NCI-H1694 treated with DMSO at 0.1 percent for 48 hours (cell line): ENCODE measurements at places on chromosomes 2 and 18.

DNA sequence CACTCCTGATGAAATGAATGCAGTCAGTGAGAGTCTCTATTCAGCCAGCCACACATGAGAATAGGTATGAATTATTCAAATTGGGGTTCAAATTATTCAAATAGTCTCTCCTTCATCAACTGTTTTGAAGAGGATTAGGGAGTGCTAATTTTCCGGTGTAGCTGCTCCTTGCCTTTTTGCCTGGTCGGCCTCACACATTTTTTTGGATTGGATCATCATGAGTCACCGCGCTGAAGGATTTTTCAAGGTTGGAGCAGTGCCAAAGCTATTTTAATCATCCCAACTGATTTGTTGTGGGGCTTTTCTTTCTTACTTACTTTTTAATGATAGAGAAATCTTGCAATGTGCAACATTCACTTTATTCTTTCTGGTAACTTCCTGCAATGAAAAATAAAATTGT lies 2.4 kb upstream of the DTNA start:
- no peak for DNase-seq

GRCh38 chr18:51520676-51521180 lies 323.2 kb upstream of the MEX3C start:
- DNase-seq: no peak

DNA sequence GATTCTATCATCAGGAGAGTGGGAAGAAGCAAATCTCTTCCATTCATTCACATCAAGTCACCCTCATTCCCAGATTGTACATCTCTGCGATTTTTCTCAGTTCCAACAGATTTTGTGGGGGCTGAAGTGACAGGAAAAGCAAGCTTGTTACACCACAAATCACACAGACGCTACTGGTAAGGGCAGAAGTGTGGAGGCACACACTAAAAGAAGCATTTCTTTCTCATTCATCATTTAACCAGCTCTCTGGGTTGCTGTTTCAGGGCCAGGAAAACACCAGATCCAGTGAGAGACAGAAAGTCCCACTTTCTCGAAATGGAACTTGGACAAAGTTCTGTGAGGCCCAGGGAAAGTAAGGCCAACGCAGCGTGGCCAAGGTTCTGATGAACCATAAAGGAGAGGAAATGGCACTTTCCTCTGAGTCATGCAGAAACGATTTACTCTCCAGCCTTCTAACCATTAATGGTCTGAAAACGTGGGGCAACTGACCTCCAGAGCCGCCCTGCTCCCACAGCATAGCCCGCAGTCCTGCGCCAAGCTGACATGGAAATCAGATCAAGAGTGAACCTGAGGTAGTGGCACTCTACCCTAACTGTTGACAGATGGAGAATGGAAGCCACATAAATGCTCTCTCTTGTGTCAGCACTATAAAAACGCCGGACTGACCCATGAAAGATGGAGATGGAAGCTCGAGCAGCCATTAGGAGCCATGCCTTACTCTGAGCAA lies 191.0 kb downstream of the C1D start:
- DNase-seq: no peak

GRCh38 chr18:23828426-23828825 lies 139.2 kb downstream of the LAMA3 start:
- DNase-seq: no peak

GRCh38 chr18:23619388-23619881 lies 33.1 kb upstream of the NPC1 start:
- no peak for DNase-seq

- no peak for DNase-seq
These were observed 71.7 kb downstream of the LONRF2 start for GRCh38 chr2:100250645-100251044.

- DNase-seq: no peak
These were observed 1992.5 kb upstream of the PIK3C3 start for GRCh38 chr18:39962546-39962945.

- DNase-seq: no peak
These were observed 2.5 kb upstream of the PER2 start for GRCh38 chr2:238290715-238291549.

GRCh38 chr2:9538000-9538507 lies 17.6 kb downstream of the ADAM17 start:
- DNase-seq: no peak

- no peak for DNase-seq
These were observed 23.7 kb downstream of the CUL3 start for GRCh38 chr2:224561234-224562005.
